Ascending aorta (tissue), 2 donors: ENCODE measurements at places on chromosomes 6 and 20. TPM values are rescaled to one million over a fixed set of nuclear protein-coding genes. Genes with fewer than 3 reads are reported as not detected.

KHDRBS2 gene
- not detected for total RNA-seq

FAM217A gene
- not detected for total RNA-seq

- H3K4me3 ChIP-seq: no peak overlapping the region
- no peaks in the 10 kb centered on the region for H3K36me3 ChIP-seq
- H3K4me1 ChIP-seq: no peaks in the 10 kb centered on the region
- no peaks in the 10 kb centered on the region for H3K27me3 ChIP-seq
- DNase-seq: no peak
Measured at GRCh38 chr20:7010527-7010926, 243.0 kb downstream of the BMP2 start.

CRISP2 gene
- total RNA-seq: not detected

EPB41L1 gene
- 16.7 TPM for total RNA-seq

PRKN gene
- total RNA-seq: 2.6 TPM

SLC17A5 gene
- total RNA-seq: 23.2 TPM

GRCh38 chr20:59721386-59721785 lies 117.0 kb downstream of the PHACTR3 start:
- no peak for DNase-seq
- no peaks in the 10 kb centered on the region for H3K4me1 ChIP-seq
- H3K27me3 ChIP-seq: no peaks in the 10 kb centered on the region
- H3K4me3 ChIP-seq: no peak overlapping the region
- no peaks in the 10 kb centered on the region for H3K36me3 ChIP-seq

DNA sequence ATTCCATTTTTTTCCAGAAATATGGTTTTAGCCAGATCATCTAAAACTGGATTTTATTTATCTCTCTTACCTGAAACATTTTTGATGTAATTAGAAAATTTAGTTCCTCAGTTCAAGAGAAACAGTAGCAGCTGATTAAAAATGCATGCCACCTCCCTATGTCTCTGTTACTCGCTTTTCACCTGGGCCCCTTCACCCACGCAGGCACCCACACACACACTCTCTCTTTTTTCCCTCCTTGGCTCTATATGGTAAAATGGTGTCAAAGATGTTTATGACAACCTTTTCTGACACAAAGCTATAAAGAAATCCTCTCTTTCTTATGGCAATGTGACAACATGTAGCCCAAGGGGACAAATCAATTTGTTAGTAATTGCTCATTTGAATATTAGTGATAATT lies 5.8 kb upstream of the SGK1 start:
- DNase-seq: no peak
- no peaks in the 10 kb centered on the region for H3K36me3 ChIP-seq
- no peaks in the 10 kb centered on the region for H3K4me1 ChIP-seq
- H3K27me3 ChIP-seq: no peaks in the 10 kb centered on the region
- no peak overlapping the region for H3K27ac ChIP-seq

GRCh38 chr6:84119277-84119676 lies 85.7 kb downstream of the MRAP2 start:
- H3K4me3 ChIP-seq: no peak overlapping the region
- no peak overlapping the region for H3K27ac ChIP-seq
- H3K4me1 ChIP-seq: no peaks in the 10 kb centered on the region
- H3K36me3 ChIP-seq: peaks cover 8% of the 10 kb centered on the region

GRCh38 chr20:38057351-38057972 lies 23.9 kb downstream of the RPRD1B start:
- no peak overlapping the region for H3K4me3 ChIP-seq
- peaks cover 35% of the 10 kb centered on the region for H3K36me3 ChIP-seq
- H3K27me3 ChIP-seq: no peaks in the 10 kb centered on the region
- H3K27ac ChIP-seq: no peak overlapping the region
- H3K4me1 ChIP-seq: no peaks in the 10 kb centered on the region

CPXM1 gene
- total RNA-seq: not detected
